ENCODE measurements at places on chromosomes 5 and 9.

DNA sequence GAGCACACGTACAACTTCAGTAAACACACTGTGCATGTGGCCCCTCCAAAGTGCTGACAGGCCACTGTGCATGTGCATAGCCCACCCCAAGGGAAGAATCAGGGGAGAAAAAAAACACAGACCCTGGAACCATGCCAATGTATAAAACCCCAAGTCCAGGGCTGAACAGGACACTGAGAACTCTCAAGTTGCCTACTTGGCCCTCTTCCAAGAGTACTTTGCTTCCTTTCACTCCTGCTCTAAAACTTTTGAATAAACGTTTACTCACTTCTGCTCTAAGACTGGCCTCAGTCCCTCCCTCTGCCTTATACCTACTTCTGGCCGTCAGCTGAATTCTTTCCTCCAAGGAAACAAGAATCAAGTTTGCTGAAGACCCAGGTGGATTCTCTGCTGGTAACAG is 77.7 kb upstream of the NFIB start:
- DNase-seq: no peak

DNA sequence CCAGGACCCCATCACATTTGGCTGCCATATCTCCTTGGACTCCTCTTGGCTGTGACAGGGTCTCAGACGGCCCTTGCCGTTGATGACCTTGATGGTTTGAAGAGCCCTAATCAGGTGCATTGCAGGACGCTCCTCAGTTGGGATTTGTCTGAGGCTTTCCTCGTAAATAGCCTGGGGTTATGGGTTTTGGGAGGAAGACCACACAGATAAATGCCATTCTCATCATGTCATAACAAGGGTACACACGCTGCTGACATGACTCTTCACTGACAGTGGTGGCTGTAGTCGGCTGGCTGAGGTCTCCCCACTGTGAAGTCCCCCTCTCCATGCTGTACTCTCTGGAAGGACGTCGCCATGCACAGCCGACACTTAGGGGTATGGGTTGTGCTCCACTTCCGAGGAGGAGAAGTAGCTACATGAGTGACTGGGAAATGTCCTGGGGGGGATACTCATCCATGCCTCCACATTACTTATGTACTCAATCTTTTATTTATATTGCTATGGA is 42.9 kb upstream of the SPTLC1 start:
- DNase-seq: no peak

DNA sequence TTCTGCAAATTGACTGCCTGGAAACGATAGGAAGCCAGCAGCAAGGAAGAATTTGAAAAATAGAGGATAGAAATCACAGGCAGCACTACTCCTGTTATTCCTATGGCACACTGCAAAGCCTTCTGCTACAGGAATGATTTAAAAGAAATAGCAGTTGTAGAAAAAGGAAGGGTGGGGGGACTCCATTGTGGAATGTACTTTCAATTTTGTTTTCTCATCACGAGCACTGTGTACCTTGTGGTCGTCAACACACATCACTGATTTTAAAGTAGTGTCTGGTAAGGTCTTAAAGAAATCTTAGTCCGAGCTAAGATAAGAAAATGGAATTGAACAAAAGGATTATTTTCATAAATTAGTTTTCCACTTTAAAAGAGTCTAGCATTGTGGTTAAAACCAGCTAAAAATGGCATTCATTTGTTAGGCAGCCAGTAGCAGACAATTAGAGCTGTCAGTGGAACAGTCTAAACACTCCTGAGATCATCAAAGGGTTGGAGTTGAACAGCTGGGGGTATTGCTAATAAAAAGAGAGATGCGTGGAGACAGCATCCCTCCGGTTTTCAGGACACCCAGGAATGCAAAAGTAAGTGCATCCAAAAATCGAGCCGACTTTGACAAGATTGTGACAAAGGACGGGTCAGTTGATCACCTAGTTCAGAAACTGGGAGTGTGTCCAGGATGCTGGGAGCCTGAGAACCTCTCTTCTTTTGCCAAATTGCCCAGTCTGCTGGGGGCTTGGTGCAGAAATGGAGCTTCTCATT is 97.8 kb upstream of the WWC1 start:
- DNase-seq: no peak

DNA sequence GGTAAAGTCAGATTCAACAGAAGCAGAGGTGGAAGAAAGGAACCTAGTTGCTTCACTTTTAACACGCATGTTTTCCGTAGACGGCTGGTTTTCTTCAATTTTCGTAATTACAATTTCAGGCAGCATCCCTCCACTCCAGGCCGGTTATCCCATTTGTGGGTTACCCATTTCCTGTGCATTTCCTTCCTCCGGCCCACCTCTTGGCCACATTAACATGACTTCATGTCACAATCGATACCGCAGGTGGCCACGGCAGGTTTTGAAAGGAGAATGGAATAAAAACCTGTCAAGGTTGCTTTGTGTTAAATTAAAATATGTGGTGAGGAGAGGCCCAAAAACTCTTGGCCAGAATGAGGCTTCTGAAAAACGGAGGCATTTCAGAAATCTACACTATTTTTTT is 130.2 kb downstream of the PCSK5 start:
- no peak for DNase-seq

GRCh38 chr5:43804041-43804440 is 201.1 kb downstream of the NNT start:
- no peak for DNase-seq

- no peak for DNase-seq
These were observed 76.2 kb downstream of the PTTG1 start for GRCh38 chr5:160497878-160498277.

GRCh38 chr5:133870661-133871060 is 97.8 kb downstream of the C5orf15 start:
- no peak for DNase-seq

GRCh38 chr9:87080512-87081264 is 133.4 kb upstream of the GAS1 start:
- no peak for DNase-seq

DNA sequence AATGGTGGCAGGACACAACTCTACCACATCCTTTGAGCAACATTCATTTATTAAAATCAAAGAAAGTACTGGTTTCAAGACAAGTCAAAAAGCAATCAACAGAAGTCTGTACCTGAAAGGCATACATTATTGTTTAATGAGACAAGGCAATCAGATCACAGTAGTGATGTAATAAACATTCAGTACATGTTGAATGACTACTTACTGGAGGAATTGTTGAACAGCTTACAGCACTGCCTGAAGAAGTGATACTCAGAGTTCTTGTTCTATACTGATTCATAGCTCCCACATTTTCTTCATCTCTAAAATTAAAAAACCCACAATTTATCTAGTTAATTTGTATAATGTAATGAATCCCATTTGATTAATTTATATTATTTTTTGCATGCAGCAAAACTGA is 18.2 kb downstream of the RIOK2 start:
- DNase-seq: no peak
